Fibroblast of skin of abdomen (primary cell): ENCODE measurements at places on chromosomes 12 and 14.

GRCh38 chr12:91320999-91321398 lies 138.4 kb upstream of the DCN start:
- no peak for DNase-seq

GRCh38 chr12:21828779-21829178 lies 54.3 kb upstream of the KCNJ8 start:
- no peak for DNase-seq

GRCh38 chr12:93137656-93138612 lies 208.8 kb upstream of the EEA1 start:
- DNase-seq: peak; percentile 70

DNA sequence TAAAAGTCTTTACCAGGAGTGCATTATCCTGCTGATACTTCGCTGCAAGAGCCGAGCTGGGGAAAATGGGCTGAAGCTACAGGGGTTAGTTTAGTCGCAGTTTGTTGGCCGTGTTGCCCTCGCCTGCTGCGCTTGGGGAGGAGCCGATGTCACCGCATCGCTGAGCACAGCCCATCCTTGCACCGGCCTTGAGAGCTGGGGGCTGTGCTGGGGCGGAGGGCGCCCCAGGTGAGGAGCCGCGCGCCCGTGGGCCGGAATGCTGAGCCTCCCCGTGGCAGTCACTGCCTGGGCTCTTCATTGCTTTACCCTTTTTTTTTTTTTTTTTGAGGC lies 50.0 kb downstream of the ADGRD1 start:
- no peak for DNase-seq

GRCh38 chr14:91227183-91227628 lies 17.3 kb downstream of the GPR68 start:
- no peak for DNase-seq

DNA sequence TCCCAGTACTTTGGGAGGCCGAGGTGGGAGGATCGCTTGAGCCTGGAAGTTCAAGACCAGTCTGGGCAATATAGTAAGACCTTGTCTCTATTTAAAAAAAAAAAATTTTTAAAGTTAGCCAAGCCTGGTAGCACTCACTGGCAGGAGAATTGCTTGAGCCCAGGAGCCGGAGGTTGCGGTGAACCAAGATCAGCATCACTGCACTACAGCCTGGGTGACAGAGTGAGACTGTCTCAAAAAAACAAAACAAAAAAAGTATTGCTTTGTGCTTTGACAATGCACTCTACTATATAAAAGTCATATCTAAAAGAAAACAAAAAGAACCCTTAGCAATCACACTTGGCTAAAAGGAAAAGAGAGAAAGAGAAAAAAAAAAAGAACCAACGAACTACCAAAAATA lies 26.8 kb downstream of the GNPTAB start:
- DNase-seq: no peak

DNA sequence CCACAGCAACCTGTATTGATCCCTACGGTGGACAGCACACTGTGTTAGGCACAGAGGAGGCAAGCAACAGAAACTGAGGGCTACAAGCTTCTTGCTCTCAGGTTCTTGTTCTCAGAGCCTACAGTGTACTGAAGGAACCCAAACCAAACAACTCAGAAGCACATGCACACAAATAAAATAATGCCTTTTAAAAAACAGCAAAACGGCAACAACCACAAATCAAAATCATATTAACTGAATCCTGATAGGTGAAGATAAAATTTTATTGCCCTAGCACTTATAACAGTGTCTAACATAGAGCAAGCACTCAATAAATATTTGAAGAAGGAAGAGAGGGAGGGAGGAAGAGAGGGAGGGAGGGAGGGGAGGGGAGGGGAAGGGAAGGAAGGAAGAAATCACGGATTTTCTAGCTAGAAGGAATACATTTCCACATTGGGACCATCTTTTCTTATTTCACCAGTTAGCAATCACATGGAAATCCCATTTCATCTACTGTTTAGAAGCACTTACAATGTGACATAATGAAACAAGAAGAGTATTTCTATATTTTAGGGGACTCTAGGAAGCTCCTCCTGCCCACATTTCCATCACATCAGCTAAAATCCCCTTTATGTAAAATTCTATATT lies 27.2 kb downstream of the DMAC2L start:
- DNase-seq: no peak

- peak; percentile 49 for DNase-seq
Observed at GRCh38 chr14:52879958-52880357, 70.9 kb downstream of the FERMT2 start.

DNA sequence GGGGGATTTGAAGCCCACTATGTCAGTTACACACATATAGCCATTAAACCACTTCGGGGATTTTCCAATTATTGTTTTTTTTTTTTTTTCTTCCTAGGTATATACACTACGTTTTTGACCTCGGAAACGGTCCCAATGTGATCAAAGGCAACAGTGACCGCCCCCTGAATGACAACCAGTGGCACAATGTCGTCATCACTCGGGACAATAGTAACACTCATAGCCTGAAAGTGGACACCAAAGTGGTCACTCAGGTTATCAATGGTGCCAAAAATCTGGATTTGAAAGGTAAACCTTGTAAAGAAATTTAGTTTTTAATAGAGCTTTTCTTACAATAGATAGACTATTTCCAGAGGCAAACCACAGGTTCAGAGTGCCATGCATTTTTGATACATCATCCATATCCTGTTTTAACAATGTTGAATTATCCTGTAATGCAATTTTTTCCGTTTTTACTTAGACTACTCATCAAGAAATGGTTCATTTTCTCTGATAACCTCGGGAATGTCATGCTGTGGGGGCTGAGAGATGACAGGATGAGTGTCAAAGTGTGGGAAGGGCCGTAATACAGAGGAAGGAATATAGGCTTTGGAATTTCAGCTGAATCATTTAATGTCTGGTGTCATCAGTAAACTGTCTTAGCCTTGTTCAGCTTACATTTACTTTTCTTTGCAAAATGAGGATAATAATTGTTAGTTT lies 797.1 kb downstream of the NRXN3 start:
- DNase-seq: peak; percentile 85

- no peak for DNase-seq
Observed at GRCh38 chr14:63423889-63424288, 105.2 kb upstream of the GPHB5 start.

GRCh38 chr12:81558031-81558430 lies 201.1 kb downstream of the PPFIA2 start:
- peak; percentile 49 for DNase-seq

- DNase-seq: no peak
Observed at GRCh38 chr12:123960856-123961255, 11.8 kb downstream of the CCDC92 start.

- DNase-seq: no peak
Observed at GRCh38 chr12:24591715-24592440, 357.0 kb downstream of the BCAT1 start.

DNA sequence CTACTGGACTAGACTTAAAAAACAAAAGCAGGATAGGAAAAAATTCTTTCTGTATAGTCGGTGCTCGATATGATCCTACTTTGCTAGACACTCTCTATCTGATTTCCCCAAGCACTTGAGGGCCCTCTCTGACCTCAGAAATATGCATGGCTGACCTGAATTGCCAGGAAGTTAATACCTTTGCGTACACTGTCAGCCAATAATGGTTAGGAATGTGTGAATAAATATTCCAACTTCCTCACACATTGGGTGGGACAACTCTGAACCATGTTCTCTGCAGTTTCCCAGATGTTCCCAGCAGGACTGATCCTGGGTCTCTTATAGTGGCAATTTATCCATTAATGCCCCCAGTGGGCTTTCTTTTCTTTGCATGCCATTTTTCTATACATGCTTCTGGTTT lies 20.5 kb upstream of the RPL10L start:
- no peak for DNase-seq

GRCh38 chr12:3204143-3204542 lies 127.0 kb downstream of the TSPAN9 start:
- DNase-seq: no peak

DNA sequence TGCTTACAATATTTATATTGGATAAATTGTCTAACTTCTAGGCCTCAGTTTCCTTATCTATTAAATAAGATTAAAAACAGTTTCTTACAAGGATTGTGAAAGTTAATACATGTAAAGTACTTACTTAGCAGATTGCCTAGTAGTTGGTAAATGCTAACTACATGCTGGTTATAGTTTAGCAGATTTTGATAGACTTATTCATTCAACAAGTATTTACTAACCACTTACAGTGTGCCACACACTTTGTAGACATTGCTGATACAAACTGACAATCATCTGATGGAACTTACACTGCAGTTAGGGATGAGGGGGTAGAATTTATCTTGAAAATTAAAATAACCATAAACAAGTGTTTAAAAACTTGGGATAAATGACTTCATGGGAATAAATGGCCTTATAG lies 50.4 kb downstream of the ARID2 start:
- no peak for DNase-seq

- DNase-seq: peak; percentile 28
Observed at GRCh38 chr12:3988519-3989217, 115.5 kb upstream of the PARP11 start.

DNA sequence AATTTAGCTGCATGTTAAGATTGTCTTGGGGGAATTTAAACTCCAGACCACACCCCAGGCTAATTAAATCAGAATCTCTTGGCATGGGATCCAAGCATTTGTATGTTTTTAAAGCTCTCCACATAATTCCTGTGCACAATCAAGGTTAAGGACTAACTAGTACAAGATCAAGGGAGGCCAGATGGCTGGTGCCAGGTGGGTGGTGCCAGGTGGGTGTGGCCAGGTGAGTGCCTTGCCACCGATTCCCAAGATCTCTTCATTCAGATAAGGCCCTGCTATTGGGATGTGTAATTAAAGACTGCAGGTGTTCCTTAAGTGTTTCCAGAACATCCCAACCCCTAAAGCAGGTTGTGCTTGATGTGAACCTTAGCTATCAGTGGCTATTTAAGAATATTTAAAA lies 75.1 kb downstream of the NRXN3 start:
- DNase-seq: no peak

DNA sequence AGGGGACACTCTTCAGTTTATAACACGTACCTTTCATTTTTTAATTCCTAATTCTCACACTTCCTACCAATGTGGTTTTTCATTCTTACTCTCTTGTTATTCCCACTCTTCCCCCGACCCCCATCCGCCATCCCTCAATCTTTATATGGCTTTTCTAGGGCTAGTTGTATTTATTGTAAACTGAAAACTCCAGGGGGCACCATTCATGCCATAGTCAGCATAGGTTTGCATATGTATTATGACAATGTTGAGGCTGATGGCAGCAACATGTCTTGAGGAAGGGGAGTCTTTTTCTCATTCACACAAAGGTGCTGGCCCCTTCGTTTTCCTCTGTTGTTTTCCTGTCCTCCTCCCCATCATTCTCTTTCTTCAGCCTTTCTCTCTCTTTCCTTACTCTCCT lies 27.7 kb upstream of the LTA4H start:
- DNase-seq: peak; percentile 37

DNA sequence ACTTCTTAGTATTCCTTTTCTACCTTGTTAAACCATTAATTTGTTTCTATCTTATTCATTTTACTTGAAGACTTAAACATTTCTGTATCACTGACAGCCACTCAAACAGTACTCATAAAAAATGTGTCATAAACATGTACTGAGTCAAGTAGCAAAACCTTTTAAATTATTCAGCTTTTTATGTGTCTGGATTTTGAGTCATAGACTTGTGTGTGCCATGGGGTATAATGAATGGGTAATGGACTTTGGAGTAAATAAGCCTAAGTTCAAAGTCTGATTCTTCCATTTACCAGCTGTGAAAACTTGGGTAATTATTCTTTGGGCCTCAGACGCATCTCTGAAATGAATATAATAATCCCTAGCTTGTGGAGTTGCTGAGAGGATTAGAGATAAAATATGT lies 199.0 kb downstream of the RAD51B start:
- DNase-seq: no peak

DNA sequence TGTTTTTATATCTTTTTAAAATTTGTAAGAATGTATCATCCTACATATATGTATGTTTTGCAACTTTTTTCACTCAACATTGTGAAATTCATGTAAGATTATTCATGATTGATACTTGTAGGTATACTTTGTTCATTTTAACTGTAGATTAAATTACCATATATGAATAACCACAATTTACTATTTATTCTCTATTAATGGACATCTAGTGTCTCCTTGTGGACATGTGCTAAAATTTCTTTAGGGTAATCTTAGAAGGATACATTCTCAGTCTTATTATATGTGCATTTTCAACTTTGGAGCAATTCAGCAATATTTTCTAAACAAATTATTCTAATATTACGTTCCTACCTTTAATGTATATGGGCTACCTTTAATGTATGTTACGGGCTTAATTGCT lies 192.4 kb downstream of the FUT8 start:
- DNase-seq: peak; percentile 12

DNA sequence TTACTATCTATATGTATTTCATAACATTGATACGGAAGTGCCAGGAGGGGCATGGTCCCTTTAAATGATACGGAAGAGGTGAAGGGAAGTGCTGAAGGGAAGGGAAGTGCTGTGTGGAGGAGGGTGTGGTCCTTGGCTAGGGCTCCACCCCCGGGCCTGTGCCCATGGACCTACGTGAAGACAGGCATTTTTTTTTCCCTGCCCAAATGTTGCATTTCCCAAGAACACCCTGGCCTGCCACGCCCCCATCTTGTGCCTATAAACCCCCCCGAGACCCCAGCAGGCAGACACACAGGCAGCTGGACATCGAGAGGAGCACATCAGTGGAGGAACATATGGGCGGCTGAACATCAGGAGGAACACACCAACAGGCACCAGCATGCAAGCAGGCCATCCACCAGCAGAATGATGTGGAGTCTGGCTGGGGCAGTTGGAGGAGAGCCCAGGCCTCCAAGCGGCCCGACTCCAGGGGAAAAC lies 134.1 kb downstream of the SLC41A2 start:
- no peak for DNase-seq
